ENCODE measurements at places on chromosomes 16 and 17.

- DNase-seq, result no peak
Measured at GRCh38 chr16:69382421-69382820, 3.4 kb downstream of the TERF2 start.

GRCh38 chr17:8013731-8014557 is 11.5 kb downstream of the GUCY2D start:
- no peak for DNase-seq

DNA sequence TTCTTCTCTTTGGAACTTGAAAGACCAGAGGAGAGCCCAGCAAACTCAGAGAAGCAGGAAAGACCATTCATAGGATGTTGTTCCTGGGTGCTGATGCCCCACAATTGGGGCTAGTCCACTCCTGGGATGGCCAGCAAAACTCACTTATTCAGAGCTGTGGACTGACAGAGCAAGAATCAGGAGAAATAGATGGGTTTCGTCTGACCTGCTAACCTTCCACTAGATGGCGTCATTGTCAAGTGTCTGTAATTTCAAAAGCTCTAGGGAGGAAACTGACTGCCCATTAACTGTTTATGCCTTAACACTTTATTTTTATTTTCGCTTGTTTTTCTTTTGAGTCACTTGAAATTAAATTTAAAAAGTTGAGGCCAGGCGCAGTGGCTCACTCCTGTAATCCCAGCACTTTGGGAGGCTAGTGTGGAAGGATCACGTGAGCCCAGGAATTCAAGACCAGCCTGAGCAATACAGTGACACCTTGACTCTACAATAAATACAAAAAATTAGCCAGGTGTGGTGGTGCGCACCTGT is 28.7 kb upstream of the MILR1 start:
- DNase-seq, result peak; percentile 49

GRCh38 chr17:9451934-9452333 is 123.7 kb downstream of the STX8 start:
- DNase-seq, result no peak

DNA sequence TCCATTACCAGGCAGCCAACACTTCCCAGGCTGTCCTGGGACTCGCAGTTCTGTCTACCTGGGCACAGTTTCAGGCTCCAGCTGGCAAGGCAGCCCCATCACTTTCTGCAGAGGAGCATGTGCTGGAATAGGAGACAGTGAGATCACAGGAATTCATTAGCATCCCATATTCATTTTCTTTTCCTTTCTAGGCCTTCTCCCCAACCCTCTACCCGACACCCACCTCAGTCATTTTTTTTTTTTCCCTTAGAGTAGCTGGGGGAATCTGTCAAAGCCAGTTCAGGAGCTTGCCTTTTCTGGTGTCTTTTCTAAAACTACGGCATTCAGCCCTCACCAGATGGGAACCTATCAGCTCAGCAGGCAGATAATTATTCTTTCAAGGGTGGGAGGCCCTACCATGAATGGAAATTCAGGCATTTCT is 42.4 kb upstream of the FBXO47 start:
- no peak for DNase-seq

DNA sequence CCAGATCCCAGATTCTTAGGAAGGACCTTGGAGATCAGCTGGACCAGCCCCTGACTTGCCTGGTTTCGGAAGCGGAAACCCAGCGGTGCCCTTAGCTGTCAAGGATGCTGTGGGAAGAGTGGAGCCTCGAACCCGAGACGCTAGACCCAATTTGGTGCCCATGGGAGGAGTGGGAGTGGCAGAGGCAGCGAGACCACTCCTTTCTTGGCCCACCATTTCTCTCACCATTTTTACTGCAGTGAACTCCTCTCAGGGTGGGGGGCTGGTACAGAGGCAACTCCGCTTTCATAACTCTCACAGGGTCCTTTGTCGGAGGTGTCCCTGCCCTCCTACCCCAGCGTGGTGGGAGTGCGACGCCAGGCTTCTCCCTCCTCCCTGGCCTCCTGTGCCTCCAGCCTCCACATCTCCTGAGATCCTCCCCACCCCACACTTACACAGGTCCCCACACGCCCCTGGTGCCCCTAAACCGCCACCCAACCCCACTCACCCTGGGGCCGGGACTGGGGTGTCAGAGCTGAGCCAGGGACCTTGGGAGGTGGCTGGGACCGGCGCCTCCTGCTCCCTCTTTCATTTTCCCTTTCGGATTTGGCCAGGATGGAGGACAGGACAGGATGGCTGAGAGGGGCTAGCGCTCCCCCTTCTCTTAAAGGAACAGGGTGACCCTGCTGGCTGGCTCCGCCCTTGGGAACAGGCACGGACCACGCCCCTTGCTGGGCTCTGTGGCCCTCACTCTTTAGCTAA is at the start of gene GJD3:
Gene GJD3, minus strand, starts transcription at position 617 of the 741 bp plus-strand sequence. CDS start 922 bp downstream, outside the sequence.
- no peak for DNase-seq

- no peak for DNase-seq
Measured at GRCh38 chr17:78278139-78278741, 46.8 kb downstream of the TMEM235 start.

- DNase-seq, result no peak
Measured at GRCh38 chr16:54097774-54098173, 188.8 kb downstream of the IRX3 start.

GRCh38 chr16:70470927-70471341 is 16.5 kb downstream of the FCSK start:
- no peak for DNase-seq

DNA sequence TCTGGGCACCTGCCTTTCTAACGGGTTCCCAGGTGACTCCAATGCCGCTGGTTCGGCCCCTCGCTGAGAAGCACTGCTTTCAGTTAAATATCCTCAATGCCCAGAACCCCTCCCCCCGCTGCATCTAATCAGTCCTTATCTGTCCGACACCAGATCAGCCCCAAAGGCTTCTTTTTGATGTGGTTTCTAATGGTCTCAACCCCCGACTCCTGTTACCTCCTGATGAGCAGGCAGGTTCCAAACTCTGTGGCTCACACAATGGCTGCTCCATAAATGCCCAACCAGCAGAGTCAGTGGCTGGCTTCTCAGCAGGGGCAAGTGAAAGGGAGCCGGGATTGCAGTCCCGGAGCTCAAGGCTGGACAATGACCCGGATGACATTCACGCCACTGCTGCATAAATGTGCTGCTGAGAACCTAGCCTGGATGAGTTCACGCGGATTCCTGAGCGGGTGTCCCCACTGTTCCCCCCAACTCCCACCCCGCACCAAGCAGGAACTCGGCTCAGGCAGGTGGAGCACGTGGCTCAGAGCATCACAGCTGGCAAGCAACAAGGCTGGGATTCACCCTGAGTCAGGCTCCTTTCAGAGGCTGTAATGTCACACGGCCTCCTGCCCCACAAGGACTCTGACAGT is 1.0 kb upstream of the SLC38A8 start:
- no peak for DNase-seq

DNA sequence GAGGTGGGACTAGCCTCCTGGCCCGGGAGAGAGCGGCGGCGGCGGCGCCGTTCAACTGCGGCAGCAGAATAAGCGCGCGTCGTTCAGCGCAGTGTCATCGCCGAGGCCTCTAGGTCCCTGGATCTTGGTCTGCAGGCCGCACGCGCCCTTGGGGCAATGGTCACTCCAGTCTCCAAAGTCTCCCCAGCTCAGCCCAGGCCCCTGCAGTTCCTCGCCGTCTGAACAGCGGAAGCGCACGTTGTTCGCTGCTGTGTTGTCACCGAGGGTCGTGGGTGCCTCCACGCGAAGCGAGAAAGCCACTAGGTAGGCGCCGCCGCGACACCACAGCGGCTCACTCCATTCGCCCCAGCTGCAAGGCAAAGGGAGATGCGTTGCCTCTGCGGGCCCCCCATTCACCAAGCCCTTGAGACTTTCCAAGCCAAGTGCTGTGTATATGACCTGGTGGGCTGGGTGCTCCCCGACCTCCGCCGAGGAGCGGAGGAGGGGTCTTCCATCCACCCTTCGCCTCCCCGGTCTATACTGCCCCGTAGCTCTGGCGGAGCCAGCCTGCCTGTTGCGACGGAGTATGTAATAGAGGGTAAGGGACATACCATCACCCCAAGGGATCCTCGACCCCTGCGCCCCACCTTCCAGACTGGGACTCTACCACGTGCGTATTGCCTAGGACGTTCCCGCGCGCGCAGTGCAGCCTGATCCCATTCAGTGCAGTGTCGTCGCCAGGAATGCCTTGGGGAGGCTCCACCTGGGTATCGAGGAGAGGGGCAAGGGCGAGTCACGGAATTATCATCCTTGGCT is 656 bp downstream of the VMO1 start:
- peak; percentile 32 for DNase-seq

DNA sequence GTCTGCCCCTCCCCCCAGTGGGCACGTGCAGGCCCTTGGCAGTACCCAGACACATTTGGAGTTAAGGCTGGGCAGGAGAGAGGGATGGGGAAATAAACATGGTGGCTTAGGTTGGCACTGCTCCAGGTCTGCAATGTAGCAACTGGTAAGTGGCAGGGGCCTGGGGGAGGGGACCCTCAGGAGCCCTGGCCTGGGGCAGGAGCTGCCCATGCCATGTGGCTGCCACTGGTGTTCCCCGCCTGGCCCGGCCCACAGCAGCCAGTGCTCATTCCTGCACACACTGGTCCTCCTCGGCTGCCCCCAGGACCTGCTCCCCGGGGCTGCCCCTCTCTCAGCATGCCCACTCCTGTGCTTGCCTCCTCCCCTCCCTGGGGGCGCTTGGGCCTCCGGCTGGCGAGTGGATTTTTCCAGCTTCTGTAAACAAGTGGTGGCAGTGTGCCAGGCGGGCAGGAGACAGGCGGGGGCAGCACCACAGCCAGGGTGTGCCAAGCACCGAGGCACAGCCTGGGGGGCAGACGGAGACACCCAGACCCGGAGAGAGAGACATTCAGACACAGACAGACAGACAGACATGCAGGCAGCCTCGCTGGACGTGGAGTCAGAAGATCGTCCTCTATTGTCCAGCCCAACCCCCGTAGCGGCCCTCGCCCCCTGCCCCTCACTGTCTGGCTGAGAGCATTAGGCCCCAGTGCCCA is 9.4 kb downstream of the THRA start:
- DNase-seq, result no peak

DNA sequence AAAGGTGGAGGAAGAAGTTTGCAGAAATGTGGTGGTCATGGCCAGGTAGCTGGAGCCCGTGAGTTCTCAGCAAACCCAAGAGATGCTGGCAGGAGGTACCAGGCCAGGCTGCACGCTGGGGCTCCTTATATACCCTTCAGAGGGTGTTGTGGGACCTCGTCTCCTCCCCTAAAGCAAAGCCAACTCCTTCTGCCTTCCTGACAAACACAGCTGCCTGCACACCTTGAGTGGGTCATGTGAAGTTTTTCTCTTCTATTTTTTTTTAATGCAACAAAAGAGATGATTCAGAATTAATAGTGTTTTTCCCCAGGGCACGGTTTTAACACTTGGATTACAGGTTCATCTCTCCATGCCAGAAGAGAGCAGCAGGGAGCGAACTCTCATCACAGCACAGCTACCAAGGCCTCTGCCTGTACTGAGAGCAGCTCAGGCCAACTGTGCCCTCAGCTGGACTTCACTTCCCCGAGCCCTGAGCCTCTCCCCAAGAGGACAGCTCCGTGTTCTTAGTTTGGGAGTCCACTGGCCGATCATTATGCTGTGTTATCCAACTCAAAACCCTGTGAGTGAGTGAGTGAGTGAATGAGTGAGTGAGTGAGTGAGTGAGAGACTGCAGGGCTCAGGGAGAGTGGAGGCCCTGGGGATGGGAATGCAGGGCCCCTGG is at the start of gene KRT15:
Gene KRT15, minus strand, starts transcription at position 102 of the 661 bp plus-strand sequence. Its CDS starts 63 bp downstream, at position 39.
- no peak for DNase-seq

GRCh38 chr16:16143931-16144330 is 79.4 kb downstream of the ABCC6 start:
- no peak for DNase-seq

GRCh38 chr17:44118427-44119050 is 4.9 kb downstream of the HDAC5 start:
- no peak for DNase-seq

- no peak for DNase-seq
Measured at GRCh38 chr17:17325816-17326215, 22.6 kb downstream of the NT5M start.

DNA sequence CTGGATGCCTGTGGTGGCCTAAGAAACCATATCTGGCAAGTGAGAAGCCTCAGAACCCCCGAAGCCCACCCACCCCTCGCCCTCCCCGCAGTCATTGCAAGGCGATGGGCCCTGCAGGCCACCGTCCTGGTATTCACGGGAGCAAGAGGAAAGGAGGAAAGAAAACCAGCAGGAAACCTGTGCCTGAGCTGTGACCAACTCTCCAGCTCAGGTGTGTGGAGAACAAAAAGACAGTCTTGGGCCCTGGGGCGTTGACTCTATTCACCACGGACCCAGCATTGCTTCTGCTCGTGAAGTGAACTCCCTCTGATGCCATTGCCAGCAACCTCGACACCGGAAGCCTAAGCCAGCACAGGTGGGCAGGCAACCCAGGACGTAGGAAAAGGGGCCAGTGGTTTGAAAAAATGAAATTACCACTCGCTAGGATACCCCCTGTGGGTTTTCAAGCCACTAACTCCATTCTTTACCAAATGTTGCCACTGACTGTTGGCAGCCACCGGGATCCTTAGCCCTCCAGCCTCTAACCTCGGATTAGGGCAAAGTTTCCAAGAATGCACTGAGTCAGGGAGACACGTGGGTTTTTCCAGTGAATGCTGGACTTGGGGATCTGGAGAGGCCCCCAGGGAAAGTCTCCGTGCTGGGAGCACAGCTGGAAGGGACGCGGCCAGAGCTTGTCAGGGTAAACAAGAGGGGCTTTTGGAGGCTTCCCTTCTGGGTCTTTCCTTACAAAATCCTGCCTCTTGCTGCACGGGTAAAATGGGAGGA is 25.1 kb downstream of the FA2H start:
- no peak for DNase-seq

DNA sequence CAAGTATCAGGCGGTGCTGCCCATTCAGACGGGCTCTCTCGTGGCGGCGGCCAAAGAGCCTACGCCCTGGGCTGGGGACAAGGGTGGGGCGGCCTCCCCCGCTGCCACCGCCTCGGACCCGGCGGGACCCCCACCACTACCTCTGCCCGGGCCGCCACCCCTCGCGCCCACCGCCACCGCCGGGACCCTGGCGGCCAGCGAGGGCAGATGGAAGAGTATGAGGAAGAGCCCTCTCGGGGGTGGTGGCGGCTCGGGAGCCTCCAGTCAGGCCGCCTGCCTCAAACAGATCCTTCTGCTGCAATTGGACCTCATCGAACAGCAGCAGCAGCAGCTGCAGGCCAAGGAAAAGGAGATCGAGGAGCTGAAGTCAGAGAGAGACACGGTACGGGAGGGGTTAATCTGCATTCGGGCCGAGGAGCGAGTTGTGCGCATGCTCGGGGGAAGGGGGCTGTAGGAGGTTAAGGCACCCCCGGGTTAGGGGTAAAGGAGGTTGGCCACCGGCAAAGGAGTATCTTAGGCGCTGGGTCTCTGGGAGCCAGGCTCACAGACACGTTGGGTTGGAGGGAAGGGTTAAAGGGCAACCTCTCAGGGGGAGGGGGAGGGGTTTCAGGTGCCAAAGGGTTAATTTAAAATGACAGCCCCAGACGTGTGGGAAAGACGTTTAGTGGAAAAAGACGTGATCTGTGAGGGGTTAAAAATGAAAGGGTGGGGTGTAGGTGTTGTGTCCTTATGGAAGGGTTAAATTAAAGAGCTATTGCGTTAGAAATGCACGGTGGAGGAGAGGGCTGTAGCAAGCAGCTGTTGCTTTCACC is 1.4 kb downstream of the MSL1 start:
- DNase-seq, result peak; percentile 58

DNA sequence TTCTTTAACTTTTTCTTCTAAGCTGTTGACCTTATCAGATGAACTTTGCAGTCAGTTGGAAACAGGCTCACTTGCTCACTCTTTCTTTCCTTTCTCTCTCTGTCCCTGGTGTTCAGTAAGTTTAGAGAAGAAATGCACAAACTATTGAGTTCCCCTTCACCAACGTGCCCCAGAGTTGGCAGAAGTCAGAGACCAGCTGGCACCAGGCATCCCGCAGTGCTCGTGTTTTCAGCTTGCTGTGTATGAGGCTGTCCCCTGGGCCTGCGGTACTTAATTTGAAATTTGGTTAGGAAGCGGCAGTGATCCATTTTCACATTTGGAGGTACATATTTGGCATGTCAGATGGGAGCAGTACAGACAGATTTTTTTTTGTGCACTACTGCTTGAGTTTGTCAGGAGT is 258.6 kb downstream of the SNX29 start:
- DNase-seq, result no peak

Measured in activated T-cell treated with anti-CD3 and anti-CD28 coated beads, Interleukin-2, amount 50 U/mL, for 1 hour (primary cell).